ENCODE measurements at places on chromosomes 3 and 15. TPM values are rescaled to one million over a fixed set of nuclear protein-coding genes. Genes with fewer than 3 reads are reported as not detected.

GRCh38 chr15:101244036-101244781, 7.6 kb downstream of the CHSY1 start:
- DNase-seq = no peak

DNA sequence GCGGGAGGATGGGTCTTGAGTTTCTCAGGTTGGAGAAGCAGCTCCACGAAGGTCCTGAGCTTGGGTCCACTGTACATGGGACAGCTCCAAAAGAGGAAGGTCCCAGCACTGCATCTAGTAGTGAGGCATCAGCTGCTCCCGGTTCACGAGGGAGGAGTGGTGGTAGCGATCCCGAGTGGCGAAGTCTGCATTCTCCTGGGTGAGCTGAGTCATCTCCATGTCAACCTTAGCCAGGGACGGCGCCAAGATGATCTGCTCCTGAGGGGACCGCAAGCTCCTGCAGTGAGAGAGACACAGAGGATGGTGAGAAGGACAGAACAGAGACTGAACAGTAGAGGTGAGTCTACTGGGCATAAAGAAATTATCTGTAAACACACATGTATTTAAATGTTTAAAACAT, 28.0 kb upstream of the HEG1 start:
- no peak for DNase-seq

DNA sequence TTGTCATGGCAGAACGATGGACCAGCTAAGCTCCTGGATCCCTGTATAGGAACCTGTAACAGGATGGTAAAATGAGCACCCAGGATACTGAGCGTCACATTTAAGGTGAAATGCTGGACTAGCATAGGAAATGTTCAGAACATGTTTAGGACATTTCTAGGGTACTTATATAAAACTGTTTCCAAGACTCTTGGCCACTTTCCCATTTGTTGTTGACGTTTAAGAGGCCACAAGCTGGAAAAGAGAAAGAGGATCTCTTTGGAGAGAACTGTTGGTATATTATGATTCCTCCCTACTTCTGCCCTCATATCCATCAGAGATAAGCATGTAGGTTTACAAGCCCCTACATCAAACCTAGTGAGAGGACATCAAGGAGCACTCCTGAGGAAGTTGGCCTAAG, 57.5 kb downstream of the SCN11A start:
- DNase-seq = no peak

DNA sequence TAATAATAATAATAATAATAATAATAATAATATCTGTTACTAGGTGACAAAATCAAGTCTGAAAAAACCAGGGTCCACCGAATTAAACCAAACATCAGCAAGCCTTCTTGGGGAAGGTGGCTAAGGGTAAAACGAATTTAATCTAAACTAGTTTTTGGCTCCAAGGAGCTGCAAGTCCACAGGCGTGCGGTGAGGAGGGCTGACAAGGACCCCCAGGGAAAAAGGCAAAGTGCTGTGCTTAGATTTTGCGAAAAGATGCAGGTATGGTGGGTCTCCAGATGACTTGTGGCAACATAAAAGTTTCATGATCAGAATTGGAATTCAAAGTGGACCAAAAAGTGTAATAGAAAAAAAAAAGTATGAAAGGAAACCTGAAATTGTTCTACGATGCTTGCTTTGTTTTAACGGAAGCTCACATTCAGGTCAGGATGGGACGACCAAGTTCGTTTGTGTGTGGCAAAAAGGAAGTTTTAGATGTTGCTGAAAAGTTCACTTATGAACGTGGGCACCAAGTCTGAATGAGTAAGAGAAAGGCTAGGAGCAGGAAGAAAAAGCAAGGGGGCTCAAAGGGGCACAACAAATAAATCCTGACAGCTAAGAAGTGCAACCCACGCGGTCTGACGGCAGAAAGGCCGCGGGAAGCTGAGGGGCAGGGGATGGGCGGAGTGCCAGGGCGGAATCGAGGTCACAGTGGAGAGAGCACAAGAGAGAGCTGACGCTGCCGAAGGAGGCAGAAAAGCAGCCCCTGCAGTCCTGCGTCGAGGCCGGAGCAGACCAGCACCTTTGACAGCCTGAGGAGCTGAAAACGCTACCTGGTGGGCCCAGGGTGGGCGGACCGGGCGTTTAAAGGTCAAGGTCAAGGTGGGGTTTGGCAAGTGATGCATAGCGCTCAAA, 1.1 kb downstream of the WDR82 start:
- DNase-seq = peak; percentile 81

DNA sequence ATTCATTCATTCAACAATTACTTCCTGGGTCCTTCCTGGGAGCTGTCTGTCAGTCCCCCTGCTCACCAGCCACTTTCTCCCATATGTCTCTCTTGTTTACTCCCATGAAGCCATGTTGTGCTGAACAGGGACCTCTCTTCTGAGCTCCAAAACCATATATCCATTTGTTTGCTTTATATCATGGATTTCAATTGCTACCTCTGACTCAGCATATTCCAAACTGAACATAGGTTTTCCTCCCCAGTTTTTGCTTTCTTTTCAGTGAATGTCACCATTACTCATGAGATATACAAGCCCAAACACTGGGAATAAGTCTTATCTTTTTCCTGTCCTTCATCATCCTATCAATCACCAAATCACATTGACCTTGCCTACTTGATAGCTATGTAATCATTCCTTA, 152.5 kb upstream of the P2RY1 start:
- no peak for DNase-seq

Gene CYP19A1
- total RNA-seq = not detected

DNA sequence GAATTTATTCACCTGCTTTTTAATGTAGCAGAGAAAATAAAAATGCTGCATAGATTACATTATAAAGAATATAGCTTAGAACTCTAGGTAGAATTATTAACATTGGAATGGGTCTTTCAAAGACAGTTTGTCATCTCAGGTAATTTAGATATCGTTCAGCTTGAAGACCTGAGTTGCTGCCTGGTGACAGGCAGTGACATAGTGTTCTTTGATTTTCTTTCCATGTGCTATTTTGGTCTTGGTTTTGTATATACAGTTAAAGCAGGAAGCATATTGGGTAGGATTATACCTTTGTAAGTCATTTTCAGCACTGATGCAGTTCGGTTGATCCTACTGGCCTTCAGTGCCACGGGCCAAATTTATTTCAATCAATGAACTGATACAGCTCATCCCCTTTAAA, 98.7 kb downstream of the BBX start:
- DNase-seq = no peak

Gene NOX5
- 0.07 TPM for total RNA-seq

GRCh38 chr3:132881756-132882409, 156.3 kb upstream of the TMEM108 start:
- no peak for DNase-seq

- DNase-seq = no peak
Observed at GRCh38 chr3:14877469-14877868, 58.7 kb downstream of the FGD5 start.

Gene DUOX2
- not detected for total RNA-seq

Gene GMNC
- total RNA-seq = not detected

Gene ACVR2B
- total RNA-seq = 4.9 TPM

Gene ZBBX
- total RNA-seq = not detected

Gene PDCD7
- 26.6 TPM for total RNA-seq

Gene ZNF662
- 0.83 TPM for total RNA-seq

- no peak for DNase-seq
Observed at GRCh38 chr3:161713731-161714130, 217.1 kb downstream of the OTOL1 start.

Measured in endothelial cell of umbilical vein (primary cell).